Amygdala (tissue), 56 donors: ENCODE measurements at places on chromosomes 1 and 21.

GRCh38 chr1:212915245-212916091, 34.9 kb upstream of the VASH2 start:
- peak; percentile 3 for DNase-seq

DNA sequence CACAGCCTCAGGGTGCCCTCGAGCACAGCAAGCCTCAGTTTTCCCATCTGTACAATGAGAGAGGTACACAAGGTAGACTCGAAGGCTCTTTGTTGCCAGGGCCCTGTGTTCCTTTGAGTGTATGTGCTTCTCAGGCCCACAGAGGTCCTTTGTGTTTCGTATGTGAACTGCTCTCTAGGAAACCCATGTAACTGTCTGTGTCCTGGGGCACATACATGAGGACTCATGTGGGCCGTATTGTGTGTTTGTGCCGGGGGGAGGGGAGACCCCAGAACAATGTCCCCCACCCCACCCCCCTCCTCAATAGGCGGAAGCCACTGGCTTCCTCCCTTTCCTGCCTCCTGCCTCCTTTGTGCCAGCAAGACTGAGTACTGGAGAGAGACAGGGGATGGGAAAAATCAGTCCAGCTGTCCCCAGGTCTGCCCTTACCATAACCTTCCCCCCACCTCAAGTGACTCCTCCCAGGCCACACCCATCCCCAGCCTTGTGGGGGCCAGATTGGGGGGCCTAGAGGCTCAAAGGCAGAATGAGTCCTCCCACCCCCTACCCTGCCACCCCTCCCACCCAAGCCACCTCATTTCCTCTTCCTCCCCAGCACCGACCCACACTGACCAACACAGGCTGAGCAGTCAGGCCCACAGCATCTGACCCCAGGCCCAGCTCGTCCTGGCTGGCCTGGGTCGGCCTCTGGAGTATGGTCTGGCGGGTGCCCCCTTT, at the start of gene TIE1:
Gene TIE1, plus strand, starts transcription at position 605 of the 717 bp plus-strand sequence. Its CDS starts 90 bp downstream, at position 695.
- DNase-seq = no peak

GRCh38 chr1:111738436-111739193, 580 bp downstream of the INKA2 start:
- DNase-seq = peak; percentile 62

DNA sequence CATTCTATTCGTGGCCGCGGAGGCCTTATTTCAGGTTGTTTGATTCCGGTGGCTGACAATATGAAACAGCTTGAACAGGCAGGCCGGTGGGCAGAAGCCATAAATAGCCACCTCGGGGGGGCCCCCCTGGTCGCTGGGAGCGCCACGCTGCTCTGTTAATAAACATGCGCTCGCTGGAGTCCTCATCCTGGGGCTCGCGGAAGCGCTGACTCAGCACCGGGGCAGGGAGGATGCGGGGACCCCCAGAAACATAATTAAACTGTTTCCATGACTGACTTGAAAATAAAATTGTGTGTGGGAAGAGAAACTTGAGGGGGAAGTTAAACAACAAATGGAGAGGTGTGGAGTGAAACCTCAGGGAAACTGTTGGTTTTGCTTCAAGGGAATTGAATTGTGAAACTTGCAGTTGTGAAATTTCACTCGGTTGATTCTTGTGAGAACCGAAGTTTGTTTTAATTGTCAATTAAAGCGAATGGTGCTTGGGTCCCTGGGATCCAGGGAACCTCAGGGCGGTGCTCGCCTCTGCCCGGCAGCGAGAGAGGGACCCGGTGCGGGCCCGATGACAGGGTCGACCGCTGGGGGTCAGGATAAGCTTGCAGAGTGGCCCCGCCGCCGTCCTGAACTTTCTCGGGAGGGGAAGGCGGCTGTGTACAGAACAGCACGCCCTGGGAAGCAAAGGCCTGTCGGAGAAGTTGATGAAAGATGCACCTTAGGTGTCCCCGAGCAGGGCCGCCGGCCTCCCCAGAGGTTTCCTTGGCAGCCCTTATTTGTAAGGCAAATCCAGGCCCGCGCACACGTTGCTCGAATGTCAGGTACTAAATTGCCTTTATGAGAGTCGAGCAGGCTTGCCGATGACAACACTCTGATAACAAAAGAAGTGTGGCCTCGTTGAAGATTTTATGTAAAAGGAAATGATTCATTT, 176.9 kb upstream of the LMO4 start:
- DNase-seq = no peak

- DNase-seq = no peak
Observed at GRCh38 chr1:161082996-161083747, 6.2 kb downstream of the NECTIN4 start.

DNA sequence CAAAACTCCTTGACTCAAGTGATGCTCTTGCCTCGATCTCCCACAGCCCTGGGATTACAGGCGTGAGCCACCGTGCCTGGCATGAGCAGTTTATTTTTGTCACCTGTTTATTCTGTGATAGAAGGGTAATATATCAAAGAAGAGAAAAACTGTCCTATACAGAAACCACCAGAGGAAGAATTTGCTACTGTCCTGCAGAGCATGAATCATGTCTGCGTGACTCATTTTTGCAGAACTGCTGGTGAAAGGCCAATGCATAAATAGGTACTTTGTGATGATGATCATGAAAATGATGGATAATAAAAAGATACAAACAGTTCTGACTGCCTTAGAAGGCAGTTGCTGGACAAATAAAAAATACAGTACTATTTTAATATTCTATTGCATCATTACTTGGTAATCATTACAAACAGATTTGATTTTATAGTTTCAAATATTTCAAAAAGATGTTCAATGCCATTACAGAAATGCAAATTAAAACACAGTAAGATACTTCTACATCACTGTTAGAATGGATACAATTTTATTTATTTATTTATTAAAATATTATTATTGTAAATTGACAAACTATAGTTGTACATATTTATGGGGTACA, 26.5 kb downstream of the RIPPLY3 start:
- no peak for DNase-seq

DNA sequence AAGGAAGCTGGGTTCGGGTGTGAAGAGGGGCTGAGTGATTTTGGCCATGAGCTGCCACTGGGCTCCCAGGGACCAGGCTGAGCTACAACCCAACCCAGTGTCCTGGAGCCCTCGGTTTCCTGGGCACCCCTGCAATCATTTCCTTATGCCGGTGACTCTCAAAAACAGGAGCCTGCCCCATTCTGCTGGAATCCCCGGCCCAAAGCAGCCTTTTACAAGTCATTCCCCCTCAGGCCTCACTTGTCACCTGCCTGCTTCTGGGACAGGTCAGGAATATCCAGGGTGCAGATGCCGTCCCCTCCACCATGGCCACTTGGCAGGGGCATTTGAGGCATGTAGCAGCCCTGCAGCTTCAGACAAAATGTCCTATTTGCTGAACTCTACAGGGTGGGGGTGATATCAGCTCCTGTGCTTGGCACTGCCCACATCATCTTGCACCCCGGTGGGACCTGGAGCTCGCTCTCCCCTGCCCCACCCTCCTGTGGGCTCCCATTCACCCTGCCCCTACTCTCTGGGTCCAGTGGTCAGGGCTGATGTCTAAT, 30.0 kb downstream of the CDK18 start:
- DNase-seq = no peak

- no peak for DNase-seq
Observed at GRCh38 chr1:93566227-93566626, 115.4 kb downstream of the BCAR3 start.

DNA sequence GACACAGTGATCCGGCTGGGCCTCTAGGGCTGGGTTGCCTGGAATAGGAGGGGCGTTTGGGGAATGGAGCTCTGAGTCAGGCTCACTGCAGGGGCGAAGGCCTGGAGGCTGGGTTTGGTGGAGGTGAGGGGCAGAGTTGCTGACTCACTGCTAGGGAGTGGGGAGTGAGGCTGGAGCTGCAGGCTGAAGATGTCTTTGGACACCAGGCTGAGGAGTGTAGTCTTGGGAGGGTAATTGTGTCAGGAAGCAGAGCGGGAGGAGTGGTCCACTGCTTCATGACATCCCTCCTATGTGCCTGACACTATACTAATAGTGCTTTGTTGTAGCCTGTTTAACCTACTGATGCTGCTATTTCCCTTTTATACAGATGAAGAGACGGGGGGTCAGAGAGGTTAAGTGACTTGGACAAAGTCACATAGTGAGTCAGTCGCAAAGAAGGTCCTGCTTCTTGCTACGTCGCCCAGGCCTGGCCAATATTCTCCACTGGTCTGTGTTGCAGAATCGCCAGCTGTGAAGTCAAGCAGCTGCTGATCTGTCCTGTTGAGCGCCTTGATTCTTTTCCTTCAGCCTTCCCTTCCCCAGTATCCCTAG, 13.6 kb downstream of the ACTL8 start:
- no peak for DNase-seq

- DNase-seq = no peak
Observed at GRCh38 chr1:64378826-64379225, 91.1 kb upstream of the CACHD1 start.

GRCh38 chr1:72670902-72671301, 388.6 kb upstream of the NEGR1 start:
- DNase-seq = no peak

DNA sequence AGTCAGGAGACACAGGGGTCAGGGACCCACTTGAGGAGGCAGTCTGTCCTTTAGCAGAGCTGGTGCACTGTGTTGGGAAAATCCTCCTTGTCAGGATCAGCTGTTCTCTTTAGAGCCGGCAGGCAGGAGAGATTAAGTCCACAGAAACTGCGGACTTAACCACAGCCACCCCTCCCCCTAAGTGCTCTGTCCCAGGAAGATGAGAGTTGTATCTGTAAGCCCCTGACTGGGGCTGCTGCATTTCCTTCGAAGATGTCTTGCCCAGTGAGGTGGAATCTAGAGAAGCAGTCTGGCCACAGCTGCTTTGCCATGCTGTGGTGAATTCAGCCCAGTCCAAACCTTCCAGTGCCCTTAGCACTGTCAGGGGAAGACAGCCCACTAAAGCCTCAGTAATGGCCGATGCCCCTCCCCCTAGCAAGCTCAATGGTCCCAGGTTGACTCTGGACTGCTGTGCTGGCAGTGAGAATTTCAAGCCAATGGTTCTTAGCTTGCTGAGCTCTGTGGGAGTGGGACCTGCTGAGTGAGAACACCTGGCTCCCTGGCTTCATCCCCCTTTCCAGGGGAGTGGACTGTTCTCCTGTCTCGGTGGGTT, 172.8 kb downstream of the ST6GALNAC3 start:
- DNase-seq = no peak

GRCh38 chr1:105083611-105084010, 1333.9 kb downstream of the AMY1C start:
- no peak for DNase-seq

GRCh38 chr1:225342695-225343094, 85.1 kb downstream of the LBR start:
- no peak for DNase-seq

- DNase-seq = peak; percentile 67
Observed at GRCh38 chr1:179016706-179017382, 8.8 kb upstream of the FAM20B start.

- DNase-seq = no peak
Observed at GRCh38 chr1:204569478-204569877, 53.3 kb downstream of the MDM4 start.

GRCh38 chr1:51878308-51878615, 265 bp downstream of the NRDC start:
- no peak for DNase-seq

- peak; percentile 2 for DNase-seq
Observed at GRCh38 chr1:207672522-207673130, 27.7 kb downstream of the CR1L start.
